ENCODE measurements at places on chromosomes 7 and 10.

DNA sequence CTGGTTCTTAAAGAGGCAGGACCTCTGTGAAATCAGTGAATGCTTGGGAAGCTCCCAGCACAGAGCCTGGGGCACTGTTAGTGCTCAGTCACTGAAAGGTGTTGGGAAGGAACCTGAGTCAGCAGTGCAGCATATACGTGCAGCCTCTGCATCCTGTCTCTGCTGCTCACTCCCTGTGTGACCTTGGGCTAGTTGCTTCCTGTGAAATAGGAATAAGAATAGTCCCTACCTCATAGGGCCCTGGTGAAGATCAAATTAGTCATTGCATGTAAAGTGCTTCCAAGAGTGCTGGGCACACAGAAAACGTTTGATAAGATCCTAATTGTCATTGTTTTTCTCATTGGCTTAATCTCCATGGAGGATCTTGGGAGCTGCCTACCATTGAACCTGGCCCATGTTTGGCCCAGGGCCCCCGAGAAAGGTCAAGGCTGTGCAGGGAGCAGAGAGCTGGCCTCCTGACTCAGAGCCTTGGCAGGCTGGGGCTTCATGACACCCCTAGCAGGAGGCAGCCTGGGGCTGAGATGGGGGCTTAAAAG is 73.3 kb upstream of the COL13A1 start:
- DNase-seq, result no peak

DNA sequence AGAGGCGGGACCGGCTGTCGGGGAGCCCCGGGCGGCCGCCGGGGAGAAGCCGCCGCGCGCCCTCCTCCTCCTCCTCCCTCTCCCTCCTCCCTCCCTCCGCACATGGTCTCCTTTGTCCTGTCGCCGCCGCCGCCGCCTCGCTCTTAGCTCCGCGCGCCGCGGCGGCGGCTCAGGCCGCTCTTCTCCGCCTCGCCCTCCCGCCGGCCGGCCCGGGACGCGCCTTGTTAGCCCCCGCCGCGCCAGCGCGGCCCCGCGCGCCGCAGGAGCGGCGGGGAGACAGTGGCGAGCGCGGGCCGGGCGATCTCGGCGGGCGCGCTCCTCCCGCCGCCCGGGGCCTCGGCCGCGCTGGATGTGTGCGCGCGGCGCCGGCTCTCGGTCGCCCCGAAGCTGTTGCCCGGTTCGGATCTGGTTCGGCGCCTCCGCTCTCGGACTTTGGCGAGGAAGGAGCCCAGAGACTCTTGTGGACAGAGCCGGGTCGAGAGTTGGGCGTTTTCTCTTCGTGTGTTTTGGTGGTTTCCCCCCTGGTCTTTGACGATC is 437.4 kb upstream of the GALNT17 start:
- DNase-seq, result peak; percentile 11

DNA sequence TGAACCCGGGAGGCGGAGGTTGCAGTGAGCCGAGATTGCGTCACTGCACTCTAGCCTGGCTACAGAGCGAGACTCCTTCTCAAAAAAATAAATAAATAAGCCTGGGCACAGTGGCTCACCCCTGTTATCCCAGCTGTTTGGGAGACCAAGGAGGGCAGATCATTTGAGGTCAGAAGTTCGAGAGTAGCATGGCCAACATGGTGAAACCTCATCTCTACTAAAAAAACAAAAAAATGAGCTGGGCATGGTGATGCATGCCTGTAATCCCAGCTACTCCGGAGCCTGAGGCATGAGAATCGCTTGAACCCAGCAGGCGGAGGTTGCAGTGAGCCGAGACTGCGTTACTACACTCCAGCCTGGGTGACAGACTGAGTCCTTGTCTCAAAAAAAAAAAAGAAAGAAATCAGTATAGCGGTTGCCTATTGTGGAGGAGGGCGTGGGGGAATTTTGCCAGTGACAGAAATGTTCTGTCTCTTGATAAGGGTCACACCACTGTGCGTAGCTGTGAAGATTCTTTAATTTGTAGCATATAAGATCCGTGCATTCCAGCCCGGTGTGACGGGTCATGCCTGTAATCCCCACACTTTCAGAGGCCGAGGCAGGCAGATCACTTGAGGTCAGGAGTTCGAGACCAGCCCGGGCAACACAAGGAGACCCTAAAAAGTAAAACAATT is 17.9 kb upstream of the EIF3B start:
- DNase-seq, result no peak

DNA sequence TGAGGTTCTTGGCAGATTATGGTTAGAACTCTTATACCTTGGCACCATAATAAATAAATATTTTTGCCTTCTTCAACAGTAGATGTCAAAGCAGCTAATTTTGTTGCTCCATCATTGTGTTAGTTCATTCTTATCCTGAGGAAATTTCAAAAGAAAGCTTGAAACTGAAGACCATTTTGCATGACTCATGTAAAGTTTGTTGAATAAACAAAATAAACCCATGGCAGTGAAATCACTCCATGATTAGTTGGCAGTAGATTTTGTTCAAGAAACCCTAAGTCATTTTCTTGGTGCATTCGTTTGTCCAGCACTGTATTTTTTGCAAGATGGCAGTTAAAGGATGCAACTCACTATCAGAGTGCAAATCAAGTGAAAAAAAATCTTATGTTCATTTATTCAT is 91.6 kb downstream of the HECW1 start:
- DNase-seq, result no peak

DNA sequence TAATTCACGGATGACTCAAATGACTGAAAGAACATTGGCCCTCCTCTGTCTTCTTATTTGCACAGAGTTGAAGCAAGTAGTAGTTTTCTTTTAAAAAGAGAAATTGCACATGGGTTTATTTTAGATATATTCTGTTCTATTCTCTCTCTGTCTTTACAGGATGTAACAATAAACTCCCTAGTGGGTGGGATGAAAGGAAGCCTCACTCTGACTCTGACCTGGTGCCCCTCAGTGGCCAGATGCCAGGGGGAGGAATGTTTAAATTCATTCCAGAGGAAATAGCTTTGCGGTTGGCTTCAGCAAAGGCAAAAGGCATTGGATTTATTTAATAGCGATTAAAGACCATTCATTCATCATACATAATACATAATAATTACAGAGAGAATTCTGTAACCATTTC is 156.4 kb upstream of the MTPN start:
- DNase-seq, result no peak

DNA sequence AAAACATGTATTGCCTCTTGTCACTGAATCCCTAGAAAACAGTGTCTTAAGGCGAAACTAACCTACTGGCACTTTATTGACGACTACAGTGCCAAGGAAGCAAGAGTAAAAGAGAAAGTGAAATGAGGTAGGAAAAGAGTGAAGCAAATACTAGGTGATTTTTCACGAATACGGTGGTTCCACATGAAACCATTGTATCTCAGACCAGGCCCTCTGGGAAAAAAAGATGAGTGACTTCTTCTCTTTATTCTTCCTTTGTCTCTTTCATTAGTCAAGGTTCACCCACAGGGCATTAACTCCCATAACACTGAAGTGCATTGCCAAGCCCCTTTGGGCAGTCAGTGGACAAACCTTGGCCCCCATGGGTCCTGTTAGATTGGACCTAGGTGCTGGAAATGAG is 16.2 kb upstream of the MACC1 start:
- DNase-seq, result no peak

GRCh38 chr10:46226900-46227558 is 59.8 kb upstream of the ANTXRL start:
- no peak for DNase-seq

DNA sequence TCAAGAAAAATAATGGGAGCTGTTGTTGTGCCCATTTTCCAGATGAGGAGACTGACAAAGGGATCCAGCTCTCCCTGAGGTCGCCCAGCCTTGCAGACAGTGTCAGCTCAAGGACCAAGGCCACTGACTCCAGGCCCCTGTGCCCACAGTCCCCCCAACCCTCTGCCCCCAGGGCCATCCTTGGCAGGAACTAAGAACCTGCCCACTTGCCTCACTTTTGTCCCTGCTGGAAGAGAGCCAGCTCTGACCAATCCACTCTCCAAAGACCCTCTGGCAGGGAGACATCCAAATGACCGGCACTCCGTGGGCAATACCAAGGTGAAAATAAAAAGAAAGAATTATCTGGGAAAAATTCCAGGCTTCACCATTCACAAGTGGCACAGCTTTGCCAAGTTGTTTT is 101.3 kb downstream of the TCERG1L start:
- DNase-seq, result no peak

DNA sequence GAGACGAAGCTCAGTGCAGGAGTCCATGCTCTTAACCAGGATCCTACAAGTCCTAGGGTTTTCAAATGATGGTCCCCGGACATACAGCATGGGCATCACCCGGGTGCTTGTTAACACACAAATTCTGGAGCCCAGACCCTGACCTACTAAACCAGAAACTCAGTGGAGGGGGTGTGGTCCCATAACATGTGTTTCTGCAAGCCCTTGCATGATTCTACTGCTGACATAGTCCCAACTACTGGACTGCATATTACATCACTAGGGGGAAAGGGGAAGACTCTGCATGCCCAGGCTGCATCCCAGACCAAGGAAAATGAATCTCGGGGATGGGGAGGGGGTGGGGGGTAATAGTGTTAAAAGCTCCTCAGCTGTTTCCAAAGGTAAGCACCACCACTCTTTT is 40.3 kb downstream of the GRB10 start:
- DNase-seq, result no peak

DNA sequence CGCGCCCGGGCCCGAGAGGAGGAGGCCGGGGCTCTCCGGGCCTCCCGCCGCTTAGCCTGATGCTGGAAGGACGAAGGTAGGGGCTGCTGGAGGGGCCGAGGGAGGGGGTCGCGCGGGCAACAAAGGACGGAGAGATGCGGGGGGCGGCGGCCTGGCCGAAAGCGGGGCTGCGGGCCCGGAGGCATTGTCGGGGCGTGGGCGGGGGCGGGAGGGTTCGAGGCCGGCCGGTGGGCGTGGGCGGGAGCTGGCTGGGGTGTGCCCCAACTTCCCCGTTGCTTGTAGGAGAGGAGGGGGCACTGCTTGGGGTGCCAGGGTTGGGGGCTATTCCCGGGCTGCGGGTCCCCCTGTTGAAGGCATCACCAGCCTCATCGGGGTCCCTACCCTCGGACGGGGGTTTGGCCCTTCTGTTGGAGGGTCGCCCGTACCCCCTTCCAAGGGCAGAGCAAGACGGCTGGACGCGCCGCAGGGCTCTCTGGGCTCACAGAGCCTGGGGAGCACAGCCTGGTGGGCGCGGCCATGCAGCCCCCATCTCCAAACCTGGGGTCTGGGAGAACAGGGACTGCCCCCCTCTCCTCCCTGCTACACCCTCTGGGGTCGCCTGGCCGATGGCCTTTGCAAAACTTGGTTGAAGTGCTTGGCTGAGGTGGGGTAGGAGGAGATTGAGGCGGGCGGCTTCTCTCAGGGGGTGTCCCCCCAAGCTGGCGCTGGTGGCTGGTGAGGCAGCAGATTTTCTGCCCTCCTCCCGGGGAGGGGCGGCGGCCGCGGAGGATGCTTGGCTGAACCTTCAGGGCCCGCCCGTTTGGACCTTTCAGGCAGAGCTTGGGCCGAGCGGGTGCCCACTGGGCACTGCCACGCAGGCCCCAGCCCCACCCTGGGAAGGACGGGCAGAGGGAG is 699 bp downstream of the CLIP2 start:
- DNase-seq, result no peak

DNA sequence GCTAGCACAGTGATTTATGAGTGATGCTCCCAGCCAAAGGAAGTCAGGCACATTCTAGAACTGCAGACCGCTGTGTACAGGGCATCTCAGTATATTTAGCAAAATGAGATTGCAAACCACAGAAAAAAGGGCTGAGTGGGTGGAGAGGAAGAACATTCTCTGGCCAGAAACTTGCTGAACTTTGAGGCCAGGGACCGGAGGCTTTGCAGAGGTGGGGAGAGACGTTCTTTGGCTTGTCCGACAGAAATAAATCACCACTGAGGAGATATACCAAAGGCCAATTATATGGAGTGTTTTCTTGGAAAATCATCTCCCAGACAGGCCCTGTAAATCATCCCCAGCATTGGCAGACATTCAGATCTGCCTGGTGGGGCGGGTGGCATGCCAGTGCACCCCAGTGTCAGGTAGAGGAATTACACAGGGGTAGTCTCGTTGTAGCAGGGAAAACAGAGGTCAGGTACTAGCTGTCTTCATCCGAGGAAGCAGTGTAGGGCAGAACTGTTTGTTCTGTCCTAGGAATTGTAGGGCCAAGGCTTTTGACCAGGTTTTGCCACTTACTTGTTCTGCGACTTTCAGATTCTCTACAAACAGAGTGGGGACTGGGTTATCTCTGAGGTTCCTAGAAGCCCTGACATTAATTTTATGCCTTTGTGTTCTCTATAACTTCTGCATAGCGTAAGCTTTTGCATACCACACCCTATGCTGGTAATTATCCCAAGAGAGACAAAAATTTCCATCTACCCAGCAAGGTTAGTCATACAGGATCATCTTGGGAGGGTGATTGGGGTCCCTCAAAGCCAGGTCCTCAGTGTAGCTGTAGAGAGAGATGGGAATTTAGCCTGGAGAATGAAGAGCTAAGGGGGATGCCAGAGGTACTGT is 655.6 kb downstream of the LRMDA start:
- peak; percentile 7 for DNase-seq

DNA sequence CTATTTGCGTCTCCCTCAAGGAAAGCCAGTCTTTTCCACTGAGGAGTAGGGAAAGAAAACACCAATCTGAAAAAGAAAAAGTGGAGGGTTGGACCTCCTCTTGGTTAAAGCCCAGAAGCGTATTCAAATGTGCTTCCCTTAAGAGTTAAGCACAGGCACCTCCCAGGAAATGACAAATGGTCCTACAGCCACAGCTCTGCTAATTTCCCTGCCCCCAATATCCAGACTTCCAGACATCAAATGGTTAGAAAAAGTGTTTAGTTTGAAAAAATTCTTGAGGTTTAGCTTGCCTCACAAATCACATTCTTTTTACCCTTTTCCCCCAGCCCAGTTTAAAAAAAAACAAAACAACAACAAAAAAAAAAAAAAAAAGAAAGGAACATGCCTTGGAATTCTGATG is 19.0 kb upstream of the COL1A2 start:
- DNase-seq, result no peak

GRCh38 chr10:78283069-78283682 is 249.5 kb downstream of the RPS24 start:
- no peak for DNase-seq

DNA sequence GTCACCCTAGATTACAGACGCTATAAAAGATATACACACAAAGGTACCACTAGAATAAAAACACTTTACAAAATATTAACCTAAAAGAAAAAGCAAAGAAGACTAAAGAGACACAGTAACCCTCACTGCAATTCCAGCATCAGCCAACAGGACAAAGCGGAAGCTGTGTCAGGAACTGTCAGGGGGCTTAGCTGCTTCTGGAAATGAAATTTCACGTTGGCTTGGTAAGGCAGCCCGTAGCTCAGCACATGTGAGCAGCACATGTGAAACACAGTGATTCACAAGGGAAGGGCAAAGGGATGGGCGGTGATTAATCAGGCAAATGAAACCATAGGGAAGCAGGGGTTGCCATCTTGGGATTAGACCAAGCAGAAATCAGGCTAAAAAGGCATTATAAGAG is 195.4 kb downstream of the MGMT start:
- no peak for DNase-seq

DNA sequence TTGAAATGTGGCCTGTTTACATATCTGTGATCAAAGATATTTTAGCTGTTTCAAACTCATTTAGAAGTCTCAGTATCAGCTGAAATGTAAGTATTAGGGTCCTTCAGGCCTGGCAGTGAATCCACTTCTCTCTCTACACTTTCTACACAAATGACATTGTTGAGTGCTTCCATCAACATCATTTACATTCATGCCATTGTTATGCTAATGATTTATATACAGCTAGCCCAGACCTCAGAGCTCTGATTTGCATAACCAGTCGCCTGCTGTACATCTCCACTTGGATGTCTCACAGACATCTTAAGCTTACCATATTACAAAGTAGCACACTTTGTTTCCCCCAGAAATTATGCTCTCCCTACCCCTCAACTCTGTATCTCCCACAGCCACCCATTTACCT is 71.6 kb downstream of the GSDME start:
- DNase-seq, result no peak
